ENCODE measurements at places on chromosomes 5 and 9.
A peak's percentile ranks its signal among the peaks of the same experiment; 100 is the strongest.

DNA sequence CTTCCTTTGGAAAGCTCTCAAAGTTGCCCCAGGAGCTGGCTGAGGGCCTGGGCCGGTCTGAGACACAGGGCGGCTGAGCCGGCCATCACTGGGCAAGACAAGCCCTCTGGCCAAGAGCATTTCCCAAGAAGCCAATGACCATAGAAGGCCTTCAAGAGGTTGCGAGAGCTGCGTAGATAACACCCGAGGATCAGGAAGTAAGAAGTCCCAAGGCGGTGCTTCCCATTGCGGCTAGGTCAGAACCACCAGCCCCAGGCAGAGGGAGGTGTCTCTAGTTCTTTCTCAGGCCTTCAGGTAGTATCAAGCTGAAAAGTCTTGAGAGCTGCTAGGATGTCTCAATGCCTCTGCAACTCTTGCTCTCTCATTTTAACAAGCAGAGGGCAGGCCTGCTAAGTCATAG lies 54.0 kb upstream of the C5orf58 start:
- DNase-seq: no peak

DNA sequence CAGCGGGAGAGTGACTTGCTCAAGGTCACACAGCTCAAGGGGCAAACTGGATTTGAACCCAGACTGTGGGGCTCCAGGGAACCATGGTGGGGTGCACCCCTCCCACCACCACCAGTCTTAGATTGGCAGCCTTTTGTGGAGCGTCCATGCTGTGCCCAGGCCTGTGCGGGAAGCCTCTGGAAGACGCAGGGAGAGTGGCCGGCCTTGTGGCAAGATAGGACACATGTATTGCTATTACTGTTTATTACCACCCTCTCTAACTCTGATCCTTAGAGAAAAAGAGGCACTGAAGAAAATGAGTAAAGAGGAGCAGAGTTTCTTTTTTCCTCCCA lies 25.4 kb upstream of the SH3PXD2B start:
- no peak for DNase-seq

DNA sequence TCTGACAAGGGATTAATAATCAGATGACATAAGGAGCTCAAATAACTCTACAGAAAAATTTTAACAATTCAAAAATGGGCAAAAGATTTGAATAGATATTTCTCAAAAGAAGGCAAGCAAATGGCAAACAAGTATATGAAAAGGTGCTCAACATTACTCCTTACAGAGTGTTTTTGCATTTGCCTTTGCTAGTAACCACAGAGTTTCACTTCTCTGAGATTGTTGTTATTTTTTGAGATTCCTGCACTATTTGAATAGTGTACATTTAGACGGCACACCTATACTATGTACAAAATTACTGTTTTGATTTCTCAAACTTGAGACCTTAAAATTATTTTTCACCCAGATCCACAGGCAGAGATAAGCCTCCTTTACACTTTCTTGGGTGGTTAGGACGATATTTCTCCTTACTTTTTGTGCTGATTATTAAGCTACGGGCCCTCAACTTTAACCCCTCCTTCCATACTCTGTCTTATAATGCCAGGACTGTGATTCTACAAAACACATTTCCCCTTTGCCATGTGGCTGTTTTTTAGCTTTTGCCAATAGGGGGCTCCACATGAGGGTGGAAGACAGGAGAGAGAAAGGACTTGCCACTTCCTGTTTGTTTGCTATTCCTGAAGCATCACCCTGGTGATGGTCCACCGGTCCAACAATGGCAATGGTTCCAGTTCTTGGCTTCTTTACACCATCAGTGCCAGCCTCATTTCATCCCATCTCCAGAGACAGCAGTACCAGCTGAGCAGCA lies 65.0 kb upstream of the DAP start:
- no peak for DNase-seq

- no peak for DNase-seq
These were observed 66.0 kb upstream of the ORM1 start for GRCh38 chr9:114256827-114257328.

- DNase-seq: no peak
These were observed 558.3 kb downstream of the PTPRD start for GRCh38 chr9:10054456-10054855.

DNA sequence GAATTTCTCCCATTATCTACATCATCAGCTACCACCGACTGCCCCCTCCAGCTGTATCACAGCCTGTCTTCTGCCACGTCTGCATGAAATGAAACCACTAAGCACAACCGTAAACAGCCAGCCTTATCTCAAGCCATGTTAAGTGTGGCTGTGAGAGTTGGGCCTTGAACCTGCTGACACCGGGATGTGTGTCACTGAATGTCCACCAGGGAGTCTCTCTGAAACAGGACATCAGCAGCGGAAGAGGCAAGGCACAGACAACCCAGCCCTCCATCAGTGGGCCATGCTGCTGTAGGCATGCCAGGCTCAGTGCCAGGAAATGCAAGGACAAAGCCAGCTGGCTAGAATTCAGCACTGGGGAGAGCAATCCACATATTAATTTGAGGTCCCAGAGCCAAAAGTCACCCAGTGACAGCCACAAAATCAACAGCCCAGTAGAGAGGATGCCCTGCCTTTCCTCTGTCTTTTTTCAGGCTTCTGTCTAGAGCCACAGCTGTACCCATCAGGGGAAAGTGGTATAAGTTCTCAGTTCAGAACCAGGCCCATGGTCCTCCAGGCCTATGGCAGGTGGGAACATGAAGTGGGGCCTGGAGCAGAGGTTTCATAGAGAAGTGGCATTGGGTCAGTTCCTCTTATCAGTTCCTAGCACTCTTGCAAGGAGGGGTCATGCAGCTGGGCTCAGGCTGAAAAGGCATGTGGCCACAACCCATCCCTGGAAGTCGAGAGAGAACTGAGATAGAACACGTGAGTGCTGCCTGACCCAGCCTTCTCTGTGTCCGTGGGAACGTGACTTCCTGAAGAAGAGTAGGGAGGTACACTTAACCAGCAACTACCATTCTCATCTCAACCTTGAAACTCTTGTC lies 199.4 kb downstream of the ESM1 start:
- DNase-seq: peak; percentile 73

Measured in CD4-positive, alpha-beta T cell treated with Interleukin-4 for 1 hour (primary cell).